ENCODE measurements at places on chromosomes 16 and 17.

DNA sequence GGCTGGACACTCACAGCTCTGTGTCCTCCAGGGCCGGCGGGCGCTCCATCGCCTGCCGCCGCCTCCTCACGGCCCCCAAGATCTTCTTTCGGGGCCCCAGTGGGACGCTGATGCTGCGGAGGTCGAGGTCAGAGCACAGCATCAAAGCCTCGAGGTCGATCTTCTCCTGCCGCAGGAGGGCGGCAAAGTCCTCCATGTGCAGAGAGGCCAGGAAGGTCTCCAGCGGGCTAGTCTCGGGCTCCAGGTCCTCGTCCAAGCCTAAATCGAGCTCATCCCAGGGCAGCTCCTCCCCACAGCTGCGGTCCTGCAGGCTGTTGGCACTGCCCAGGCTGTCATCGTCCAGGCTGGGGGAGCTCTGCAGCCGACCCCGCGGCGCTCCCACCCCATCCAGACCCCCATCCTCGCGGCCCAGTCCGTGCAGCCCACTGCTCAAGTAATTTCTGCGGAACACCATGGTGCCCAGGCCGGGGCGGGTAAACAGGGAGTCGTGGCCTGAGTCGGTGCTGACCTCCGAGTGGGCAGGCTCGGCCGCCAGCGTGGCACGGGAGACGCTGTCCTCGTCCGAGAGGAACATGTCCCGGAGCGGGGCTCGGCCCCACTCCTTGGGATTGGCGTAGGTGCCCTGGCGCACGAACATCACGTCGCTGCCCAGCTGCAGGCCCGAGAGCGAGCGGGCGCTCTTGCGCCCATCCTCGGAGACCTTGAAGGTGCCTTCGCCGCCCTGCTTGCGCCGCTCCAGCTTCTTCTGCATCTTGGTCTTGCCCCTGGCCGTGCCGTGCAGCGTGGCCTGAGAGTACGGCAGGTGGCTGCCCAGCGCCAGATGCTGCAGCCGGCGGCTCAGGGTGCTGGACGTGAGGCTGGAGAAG lies 3.4 kb downstream of the USH1G start:
- DNase-seq: no peak

DNA sequence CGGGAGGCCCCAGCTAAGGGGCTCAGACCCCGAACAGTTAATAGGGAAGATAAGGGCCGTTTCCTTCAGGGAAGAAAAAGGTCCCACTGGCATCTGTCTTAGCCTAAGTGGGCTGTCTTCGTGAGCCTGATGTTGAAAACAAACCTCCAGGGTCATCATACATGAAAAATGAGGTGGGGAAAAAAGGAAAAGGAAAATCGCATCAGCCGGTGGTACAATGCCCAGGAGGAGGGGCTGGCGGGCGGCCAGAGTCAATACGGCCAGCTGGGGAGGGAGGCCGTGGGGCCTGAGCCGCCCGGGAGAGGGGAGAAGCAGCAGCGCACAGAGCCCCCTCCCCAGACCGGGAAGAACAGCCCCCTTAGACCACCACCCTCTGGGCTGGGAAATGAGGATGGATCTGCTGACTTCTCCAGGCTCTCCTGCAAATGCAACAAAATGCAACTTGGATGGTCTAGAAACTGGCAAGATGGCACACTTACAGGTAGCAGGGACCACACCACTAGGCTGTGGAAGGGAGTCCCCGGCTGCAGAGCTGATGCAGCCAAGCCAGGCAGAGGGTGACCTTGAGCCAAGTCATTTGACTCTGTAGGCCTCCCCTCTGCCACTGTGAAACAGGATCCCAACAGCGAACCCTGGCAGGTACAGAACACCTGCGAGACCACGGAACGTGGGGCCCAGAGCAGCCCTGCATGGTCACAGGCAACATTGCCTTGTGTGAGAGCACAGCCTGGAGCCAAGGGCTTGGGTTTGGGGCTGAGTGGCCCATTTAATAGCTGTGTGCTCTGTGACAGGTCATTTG lies 448.5 kb downstream of the SOX9 start:
- no peak for DNase-seq

DNA sequence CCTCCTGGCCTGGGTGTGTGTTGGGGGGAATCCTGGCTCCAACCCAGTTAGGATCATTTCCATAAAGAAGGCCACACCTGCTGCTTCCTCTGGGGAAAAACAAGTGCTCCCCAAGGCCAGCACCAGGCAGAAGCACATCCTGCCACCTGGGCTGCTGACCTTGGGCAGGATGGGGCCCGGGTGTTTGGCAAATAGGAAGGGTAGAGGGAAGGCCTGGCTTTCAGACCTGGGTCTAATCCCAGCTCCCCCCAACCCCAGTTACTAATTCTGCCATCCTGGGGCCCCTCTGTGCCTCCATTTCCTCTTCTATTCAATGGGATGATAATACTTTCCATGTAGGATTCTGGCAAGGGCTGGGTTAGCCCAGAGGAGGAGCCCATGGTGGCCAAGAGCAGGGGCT lies 3.0 kb upstream of the NLRC5 start:
- no peak for DNase-seq

- peak; percentile 41 for DNase-seq
These were observed 345.8 kb upstream of the CDH5 start for GRCh38 chr16:66020642-66021041.

- no peak for DNase-seq
These were observed 90.9 kb downstream of the SDK2 start for GRCh38 chr17:73553311-73553710.
